Kidney (tissue), 22 donors: ENCODE measurements at places on chromosomes 2 and 18.

GRCh38 chr2:50313656-50314055, 718.3 kb downstream of the NRXN1 start:
- DNase-seq = no peak
- no peaks in the 10 kb centered on the region for H3K27me3 ChIP-seq
- no peak overlapping the region for H3K27ac ChIP-seq
- H3K36me3 ChIP-seq = no peaks in the 10 kb centered on the region

DNA sequence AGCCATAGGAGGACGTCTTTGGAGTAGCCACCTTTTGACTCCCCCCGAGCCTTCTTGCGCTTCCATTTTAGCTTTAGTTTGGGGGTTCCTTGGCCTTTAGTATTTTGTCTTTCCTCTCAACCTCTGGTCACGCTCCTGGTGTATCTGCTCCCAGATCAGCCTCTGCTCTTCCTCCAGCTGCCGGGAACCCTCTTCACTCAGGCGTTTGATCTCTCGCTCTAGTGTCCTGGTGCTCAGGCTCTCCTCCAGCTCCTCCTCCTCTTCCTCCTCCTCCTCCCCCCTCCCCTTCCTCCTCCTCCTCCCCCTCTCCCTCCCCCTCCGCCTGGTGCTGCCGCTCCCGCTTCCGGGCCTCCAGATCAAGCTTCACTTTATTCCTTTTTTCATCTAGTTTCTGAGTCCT, 1082.3 kb upstream of the TMEFF2 start:
- H3K4me3 ChIP-seq = no peak overlapping the region
- no peaks in the 10 kb centered on the region for H3K36me3 ChIP-seq
- H3K27ac ChIP-seq = no peak overlapping the region
- DNase-seq = no peak
- no peaks in the 10 kb centered on the region for H3K27me3 ChIP-seq

DNA sequence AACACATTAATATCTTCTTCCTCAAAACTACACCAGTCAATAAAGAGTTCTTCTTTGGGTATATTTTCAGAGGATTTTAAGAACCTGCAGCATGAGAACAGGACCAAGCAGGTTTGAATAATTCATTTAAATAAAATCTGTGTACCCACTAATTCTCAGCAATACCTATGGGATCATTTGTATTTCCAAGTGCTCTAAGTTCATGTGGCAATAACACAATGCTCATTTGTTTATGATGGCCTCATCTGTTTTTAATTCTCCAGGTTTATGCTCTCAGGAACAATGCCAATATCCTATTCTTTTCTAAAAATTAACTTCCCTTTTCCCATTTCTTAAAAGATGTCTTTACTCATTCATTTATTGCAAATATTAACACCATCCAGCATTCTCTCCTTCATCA, 264.7 kb downstream of the METTL4 start:
- H3K27me3 ChIP-seq = no peaks in the 10 kb centered on the region
- no peak overlapping the region for H3K4me3 ChIP-seq
- DNase-seq = no peak
- no peak overlapping the region for H3K27ac ChIP-seq
- no peaks in the 10 kb centered on the region for H3K36me3 ChIP-seq
- no peaks in the 10 kb centered on the region for H3K4me1 ChIP-seq

DNA sequence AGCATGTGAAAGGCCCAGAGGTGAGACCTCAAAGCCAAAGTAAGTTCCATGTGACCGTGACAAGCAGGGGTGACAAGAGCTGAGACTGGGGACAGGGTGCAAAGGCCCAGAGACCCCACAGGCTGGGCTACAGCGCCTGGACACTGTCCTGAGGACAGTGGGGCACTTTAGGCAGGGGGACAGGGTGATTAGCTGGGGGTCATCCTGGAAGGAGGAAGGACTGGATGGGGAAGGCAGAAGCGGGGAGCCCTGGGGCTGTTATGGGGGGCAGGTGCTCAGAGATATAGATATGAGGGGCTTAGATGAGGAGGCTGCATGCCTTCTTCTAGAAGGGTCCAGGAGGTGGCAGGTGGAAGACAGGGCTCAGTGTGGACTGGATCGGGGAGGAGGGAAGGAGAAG, 31.5 kb downstream of the KIF1A start:
- no peak overlapping the region for H3K4me3 ChIP-seq
- H3K27me3 ChIP-seq = no peaks in the 10 kb centered on the region
- peak; percentile 43 for DNase-seq
- H3K36me3 ChIP-seq = no peaks in the 10 kb centered on the region
